ENCODE measurements at places on chromosomes 16 and 17.

- no peak for DNase-seq
Observed at GRCh38 chr16:56777482-56777881, 47.6 kb downstream of the NUP93 start.

DNA sequence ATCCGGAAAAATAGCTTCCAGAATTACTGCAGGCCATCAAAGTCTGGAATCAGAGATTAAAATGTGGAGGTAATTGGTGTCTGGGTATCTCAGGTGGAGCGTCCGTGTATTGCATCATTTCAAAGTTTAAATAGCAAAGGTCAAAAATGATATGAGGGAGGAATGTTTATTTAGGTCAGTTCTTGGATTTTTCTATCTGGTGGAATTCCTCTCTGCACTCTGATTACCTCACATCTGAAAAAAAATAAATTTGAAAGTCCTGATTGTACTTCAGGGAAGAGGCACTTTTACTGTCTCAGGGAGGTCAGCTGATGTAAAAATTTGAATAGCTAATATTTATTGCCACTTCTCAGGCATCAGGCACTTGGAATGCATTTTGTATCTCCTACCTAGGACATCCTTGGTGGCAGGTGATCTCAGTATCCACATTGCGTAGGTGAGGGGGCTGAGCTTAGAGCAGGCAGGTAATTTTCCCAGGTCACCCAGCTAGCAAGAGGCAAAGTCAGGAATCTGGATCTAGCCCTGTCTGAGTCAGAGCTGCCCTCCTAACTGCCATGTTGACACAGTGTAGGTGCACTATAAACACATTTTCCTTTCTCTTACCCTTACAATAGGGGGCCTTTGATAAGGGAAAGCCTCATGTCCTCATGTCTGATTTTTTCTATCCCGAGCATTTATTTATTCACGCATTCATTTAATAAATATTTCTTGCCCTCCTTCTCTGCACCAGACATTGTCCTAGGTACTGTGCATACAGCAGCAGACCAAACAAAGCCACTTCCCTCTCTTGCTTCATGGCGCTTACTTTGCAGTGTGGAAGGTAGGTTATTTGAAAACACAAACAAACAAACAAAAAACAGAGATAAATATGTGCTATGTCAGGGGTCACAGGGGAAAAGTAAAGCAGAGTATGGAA lies 454.3 kb downstream of the HAPSTR1 start:
- peak; percentile 11 for DNase-seq

- no peak for DNase-seq
Observed at GRCh38 chr17:50348522-50349242, 2.8 kb downstream of the XYLT2 start.

DNA sequence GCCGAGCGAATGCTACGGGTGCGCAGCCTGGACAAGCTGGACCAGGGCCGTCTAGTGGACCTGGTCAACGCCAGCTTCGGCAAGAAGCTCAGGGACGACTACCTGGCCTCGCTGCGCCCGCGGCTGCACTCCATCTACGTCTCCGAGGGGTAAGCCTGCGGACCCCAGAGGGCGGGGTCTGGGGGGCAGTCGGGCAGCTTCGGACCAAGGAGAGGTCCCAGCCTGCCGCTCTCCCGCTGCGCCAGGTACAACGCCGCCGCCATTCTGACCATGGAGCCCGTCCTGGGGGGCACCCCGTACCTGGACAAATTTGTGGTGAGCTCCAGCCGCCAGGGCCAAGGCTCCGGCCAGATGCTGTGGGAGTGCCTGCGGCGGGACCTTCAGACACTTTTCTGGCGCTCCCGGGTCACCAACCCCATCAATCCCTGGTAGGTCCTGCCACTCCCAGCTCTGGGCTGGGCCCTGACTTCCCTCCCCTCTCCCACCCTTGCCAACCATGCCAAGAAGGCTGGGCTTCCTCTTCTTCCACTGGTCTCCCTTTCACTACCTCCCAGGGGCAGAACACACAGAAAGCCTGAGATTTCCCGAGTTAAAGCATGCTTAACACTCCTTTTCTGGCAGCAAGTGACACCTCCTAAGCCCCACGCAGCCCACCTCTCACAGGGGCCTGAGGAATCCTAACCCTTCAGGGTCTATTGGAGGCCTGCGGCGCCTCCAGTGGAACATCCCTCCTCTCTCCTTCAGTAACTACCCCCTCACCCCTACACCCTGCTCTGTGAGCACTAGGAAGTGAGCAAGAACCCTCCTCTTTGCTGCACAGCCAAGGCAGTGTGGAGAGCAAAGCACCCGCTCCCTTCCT lies 3.2 kb downstream of the NAGS start:
- DNase-seq = no peak

GRCh38 chr17:47946929-47947397 lies 5.6 kb downstream of the PNPO start:
- DNase-seq = peak; percentile 89

DNA sequence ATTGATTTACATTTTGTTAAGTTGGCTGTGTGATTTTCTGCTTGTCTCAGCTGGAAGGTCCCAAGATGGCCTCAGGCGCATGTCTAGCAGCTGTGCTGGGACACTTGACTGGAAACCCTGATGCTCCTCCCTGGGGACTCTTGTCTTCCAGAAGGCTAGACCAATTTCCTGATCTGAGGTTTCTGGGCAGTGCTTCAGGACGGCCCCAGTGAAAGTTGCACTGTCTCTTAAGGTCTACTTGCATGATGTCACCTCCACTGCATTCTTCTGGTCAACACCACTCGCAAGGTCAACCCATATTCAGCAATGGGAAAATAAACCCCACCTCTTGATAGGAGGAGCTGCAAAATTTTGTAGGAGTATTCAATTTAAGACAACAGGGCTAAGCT lies 116.0 kb downstream of the SALL1 start:
- DNase-seq = no peak

GRCh38 chr17:66275651-66276050 lies 26.8 kb upstream of the PRKCA start:
- no peak for DNase-seq

DNA sequence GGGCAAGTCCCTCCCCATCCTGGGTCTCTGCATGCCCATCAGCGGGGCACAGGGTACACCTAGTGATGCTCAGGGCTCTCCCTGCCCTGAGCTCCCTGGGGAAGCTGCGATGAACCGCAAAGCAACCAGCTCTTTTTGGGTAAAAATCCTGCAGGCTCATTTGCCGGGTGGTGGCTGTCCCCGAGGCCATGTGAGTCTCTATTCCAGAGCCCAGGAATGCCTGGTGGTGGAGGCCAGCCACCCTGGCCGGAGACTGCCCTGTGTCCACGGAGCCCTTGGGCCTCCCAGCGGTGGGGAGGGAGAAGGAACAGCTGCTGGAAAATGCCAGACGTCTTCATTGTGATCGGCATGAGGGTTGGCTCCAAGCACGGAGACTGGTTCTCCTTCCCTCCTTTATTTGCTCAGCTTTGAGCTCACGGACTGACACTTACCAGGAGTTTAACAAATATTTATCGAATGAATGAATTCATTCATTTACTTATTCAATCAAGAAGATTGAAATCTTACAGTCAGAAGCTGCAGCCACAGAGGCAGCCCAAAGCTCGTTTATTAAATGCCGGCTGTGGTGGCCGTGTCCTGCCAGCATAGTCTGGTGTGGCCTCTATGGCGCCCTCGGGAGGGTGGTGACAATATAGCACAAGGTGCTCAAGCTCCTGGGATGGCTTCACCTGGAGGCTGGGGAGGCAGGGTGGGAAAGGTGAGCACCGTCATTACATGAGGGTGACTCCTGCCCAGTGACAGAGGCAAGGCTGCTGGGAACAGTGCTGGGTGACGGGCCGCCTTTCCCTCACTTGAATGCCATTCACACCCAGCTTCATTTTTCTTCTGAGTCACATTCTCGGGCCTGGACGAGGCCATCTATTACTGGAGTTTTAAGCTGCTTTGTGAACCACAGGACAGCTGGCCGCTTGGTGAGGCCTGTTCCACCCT lies 31.1 kb upstream of the JPH3 start:
- peak; percentile 97 for DNase-seq

- no peak for DNase-seq
Observed at GRCh38 chr17:70049801-70050591, 25.0 kb upstream of the KCNJ16 start.

DNA sequence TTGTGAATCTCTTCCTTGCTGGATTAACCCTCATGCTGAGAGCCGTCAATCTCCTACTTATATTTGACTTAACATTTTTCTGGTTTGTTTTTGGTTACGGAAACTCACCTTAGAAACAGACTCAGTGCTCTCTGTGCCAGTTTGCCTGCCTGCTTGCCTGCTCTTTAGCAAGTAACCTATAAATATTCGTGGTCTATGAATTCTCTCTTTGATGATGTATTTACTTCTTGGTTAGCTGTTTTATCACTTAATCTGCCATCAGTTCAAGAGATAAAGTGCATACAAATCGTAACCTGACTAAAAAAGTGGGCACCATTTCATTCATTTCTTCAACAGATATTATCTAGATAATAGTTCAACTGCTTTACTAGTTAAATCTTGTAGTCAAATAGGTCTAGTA lies 26.7 kb downstream of the CYB5B start:
- no peak for DNase-seq

DNA sequence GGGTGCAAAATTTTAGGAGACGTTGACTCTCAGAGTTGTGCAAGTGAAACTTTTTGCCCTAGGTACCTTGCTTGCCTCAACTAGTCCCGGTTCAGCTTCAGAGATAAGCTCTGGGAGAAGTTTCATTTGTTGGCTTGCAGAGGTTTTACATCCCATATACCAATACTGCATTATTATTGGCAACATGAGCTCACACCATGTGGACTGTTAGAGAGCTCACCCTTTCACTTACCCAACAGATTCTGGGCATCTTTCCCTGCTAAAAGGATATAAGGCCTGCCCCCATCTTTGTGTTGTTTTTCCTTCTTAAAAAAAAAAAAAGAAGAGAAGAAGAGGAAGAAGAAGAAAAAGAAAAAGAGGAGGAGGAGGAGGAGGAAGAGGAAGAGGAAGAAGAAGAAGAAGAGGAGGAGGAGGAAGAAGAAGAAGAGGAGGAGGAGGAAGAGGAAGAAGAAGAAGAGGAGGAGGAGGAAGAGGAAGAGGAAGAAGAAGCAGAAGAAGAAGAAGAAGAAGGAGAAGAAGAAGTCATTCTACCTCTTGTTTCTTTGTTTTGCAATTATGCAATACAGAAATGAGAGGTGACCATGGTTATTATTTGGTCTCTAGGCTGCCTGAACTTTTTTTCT lies 292.6 kb upstream of the IRX3 start:
- no peak for DNase-seq

- no peak for DNase-seq
Observed at GRCh38 chr16:1362807-1363206, 11.1 kb downstream of the GNPTG start.

DNA sequence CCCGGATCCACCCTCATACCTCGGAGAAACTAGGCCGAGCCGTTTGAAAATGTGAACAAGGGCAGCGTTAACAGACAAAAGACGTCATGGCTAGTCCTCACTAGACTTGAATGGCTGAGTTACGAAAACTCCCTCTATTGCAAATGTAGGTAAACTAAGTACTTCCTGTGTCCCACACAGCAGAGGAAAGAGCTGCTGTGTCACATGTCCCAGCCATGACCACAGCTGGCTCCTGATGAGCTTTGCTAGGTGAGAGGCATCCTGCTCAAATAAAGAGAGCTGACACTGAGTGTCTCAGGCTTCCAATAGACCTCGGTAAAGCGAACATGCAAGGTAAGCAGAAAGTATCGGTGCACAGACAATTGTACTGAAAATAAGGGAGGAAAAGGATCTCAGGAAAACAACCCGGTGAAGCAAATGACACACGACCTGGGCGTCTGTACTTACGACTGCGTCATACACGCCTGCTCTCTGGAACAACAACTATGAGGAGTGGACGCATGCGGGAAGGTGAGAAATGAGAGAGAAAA lies 26.0 kb downstream of the TMEM204 start:
- DNase-seq = no peak

- DNase-seq = no peak
Observed at GRCh38 chr16:88790312-88791211, 5.5 kb upstream of the PIEZO1 start.

- DNase-seq = no peak
Observed at GRCh38 chr16:68384288-68385161, 63.8 kb downstream of the SMPD3 start.

GRCh38 chr17:4823373-4824089 lies 9.6 kb upstream of the MINK1 start:
- no peak for DNase-seq

DNA sequence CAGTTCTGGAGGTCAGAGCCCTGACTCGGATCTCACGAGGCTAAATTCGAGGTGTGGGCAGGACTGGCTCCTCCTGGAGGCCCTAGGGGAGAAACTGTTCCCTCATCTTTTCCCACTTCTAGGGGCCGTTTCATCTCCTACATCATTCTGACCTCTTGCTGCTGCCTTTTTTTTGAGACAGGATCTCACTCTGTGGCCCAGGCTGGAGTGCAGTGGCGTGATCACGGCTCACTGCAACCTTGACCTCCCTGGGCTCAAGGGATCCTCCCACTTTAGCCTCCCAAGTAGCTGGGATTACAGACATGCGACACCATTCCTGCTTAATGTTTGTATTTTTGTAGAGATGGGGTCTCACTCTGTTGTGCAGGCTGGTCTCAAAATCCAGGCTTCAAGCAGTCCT lies 244.1 kb upstream of the GSE1 start:
- DNase-seq = no peak

- no peak for DNase-seq
Observed at GRCh38 chr17:61140081-61140786, 259.4 kb upstream of the TBX2 start.

DNA sequence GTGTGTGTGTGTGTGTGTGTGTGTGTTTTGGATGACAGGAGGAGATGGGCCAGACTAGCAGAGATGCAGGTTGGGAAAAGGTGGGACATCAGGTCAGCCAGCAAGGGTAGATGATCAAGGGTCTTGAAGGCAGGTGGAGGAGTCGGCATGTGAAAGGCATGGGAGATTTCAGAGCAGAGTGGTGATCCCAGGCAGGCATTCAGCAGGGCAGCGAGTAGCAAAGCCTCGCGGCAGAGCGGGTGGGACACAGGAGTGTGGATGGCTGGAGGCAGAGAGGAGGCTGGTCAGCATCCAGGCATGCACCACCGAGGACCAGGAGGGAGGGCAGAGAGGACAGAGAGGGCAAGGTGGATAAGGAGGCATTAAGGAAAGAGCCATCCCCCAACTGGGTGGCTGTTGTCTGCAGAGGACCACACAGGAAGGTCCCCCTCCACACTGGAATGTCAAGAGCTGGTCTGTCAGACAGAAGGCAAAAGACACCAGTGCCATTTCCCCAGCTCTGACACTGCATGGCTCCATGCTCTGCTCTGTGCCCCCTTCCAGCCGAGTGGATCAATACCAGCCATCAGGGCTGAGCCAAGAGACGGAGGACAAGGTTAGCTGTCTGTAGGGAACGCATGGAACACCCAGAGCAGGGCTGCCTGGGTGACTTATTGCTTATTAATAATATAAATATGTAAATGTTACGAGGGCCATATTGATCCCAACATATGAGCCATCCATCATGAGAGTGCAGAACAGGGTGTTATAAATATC lies 74.8 kb upstream of the RPL38 start:
- DNase-seq = no peak

GRCh38 chr17:76193591-76193990 lies 46.7 kb downstream of the RNF157 start:
- no peak for DNase-seq
